ENCODE measurements at places on chromosomes 2 and 18.

DNA sequence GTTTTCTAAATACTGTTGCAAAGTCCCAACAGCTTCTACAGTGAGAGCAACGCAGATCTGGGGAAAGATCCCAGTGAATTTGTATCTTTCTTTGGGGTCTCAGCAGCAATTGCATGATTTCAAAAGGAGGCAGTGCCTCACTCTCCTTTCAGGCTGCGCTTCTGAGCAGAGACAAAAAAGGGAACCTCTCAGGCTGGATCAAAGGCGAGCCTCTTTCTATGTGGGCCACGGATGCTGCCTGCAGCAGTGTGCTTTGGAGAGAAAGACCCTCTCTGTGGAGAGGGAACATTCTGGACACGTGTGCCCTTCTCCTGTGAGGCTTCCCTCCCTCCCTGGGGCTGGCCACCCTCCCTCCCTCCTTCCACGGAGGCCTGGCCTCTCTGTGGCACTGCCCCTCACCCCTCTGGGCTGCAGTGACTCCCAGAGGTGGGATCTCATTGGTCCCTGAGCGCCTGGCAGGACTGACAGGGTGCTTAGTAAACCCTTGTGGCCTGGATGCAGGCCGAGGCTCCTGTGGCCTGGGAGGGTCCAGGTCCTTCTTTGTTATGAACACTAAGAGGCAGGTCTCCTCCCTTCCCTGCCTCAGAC is 21.6 kb upstream of the PDIA6 start:
- DNase-seq = no peak

GRCh38 chr2:163467251-163467630 is 268.6 kb downstream of the FIGN start:
- DNase-seq = peak; percentile 67

DNA sequence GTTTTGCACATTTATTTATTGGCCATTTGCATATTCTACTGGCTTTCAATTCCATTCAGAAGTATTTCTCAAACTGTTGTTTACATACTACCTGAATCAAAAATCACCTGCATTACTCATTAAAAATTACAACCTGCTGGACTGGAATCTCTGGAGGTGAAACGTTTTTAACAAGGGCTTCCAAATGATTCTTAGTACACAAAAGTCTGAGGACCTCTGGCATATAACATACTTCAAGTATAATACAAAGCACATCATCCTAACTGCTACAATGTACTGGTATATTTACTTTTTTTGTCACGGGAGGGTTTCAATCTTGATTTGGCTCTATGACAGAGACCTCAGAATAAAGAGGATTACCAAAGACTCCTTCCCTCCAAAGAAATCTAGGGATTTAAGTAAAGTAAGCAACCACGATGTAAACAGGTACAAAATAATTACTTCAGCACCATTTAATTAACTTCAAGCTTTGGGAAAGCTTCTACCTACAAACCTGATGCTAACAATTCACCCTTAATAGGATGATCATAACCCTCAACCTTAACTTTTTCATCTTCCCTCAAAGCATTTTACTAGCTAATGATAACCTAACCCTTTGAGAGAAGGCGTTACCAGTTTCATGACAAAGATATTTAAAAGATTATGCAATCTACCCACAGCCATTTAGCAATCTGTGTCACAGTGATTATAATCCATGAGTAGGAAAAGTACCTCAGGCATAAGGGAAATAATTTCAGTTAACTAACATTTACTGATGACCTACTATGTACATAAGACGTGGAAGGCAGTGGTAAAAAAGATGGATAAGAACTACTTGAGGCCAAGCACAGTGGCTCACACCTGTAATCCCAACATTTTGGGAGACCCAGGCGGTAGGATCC is 24.7 kb downstream of the ATAD2B start:
- DNase-seq = no peak

DNA sequence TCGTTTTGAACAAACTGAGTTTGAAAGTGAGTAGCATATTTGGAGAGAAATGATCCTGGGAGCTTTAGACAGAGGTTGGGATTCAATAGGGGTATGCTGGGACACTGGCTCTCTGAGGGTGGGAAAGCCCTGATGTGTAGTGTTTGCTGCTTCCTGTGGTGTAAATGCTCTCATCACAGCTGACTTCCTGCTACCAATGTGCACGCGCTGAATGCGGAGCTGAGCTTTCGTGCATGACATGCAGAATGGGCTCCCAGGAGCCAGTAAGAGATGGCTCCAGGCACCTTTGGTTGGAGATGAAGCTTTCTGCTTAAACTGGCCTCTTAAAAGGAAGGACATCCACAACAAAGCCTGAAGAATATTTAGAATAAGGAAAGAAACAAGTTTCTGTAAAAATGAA is 224.1 kb upstream of the CCDC150 start:
- DNase-seq = no peak

DNA sequence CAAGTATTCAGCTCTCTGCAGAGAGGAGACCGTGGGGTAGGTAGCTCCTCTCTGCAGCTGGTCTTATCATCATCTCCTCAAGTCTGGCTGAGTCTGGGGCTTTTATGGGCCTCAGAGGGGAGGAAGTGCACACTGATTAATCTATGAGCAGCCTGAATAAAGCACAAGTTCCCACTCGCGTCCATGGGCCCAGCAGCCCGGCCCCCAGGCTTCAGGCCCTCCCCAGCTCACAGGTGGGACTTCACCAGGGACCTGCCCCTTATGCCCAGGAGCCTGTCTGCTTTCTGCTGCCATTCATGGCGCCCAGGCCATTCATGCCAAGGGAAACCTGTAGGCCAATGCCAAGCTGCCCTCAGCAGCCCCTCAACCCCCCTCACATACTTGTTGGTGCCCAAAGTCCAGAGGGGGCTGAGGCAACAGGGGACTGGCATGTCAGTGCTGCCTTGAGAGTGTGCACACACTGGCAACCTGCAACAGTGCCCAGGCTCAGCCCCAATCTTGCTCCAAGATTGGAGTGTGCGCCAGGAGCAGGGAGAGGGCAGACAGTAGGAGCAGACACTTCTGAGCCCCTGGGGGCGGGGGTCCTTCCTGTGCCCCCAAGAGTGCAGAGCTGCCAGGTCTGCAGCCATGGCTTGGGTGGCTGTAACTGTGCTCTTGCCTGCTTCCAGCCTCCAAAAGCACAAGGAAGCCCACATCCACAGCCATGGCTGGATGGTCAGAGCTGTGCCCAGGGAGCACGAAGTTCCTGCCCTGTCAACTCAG is 375.6 kb upstream of the VWC2L start:
- no peak for DNase-seq

GRCh38 chr2:106944215-106944614 is 58.2 kb upstream of the ST6GAL2 start:
- no peak for DNase-seq

DNA sequence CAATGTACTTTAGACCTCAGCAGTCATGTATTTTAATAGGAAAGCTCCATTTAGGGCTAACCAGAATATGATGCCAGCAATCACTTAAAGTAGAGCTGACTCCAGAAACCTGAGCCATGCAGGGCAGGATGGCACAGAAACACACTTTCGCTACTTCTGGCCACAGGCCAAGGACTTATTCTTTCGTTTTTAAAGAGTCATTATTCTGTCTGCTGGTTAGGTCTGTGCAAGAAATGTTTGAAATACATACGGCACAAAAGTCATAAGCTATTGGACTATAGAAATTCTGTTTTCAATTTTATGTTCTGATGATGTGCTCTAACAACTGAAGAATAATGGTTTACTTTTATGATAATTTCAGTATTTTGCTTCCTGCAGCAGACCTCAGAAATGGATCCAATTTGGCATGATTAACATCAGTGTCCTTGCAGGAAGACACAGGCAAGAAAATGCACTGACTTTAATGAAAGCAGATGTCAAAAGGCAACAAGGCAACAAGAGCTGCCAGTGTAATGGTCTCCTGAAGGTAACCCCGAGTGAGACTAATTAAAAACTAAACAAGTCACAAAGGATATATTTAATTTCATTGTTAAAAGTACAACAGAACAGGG is 114.4 kb upstream of the CHRNA1 start:
- DNase-seq = peak; percentile 45

GRCh38 chr2:160132761-160133160 is 67.3 kb downstream of the ITGB6 start:
- no peak for DNase-seq

- no peak for DNase-seq
These were observed 226.6 kb downstream of the CDH19 start for GRCh38 chr18:66377291-66377690.

- DNase-seq = no peak
These were observed 394.1 kb upstream of the ATP5MC3 start for GRCh38 chr2:175575346-175576258.

DNA sequence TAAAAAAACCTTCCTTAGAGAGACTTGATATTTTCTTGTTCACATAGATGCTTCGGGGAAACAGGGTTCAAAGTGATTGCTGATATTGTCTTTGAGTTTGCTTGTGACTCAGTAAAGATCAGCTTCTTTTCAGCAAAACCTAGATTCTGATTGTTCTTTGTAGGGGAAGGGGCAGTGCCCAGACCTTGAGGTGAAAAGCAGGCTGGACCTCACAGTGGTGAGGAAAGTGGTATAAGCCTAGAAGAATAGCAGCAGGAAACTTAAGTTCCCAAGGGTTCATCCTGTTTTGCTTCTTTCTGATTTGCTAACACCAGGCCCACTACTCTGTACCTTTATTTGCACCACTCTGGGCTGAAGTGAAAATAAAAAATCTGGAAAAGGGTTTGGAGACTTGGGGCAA is 20.9 kb downstream of the UBXN4 start:
- DNase-seq = no peak

GRCh38 chr2:19812166-19812565 is 89.6 kb downstream of the TTC32 start:
- DNase-seq = peak; percentile 2

DNA sequence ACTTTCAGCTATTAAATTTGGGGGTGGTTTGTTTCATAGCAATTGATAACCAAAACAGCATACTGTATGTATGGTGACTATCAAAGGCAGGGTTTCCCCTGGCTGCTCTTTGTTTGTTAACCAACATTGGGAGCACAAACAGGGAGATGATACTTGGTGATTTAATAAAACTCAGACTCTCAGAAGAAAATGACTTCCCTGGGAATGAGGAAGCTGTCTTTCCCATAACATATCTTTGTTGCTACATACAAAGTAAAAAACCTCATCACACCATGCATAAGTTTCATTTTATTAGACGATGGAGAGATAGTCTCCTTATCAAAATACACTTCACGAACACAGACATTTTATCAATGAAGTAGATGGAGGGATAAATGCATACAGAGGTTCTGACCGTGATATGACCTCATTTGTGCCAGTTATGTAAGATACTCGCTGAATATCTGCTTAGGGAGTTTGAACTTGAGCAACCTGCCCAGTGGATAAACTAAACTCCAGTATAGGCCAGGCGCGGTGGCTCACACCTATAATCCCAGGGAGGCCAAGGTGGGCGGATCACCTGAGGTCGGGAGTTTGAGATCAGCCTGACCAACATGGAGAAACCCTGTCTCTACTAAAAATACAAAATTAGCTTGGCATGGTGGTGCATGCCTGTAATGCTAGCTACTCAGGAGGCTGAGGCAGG is 3.8 kb upstream of the NFE2L2 start:
- no peak for DNase-seq

GRCh38 chr18:59848002-59848401 is 51.8 kb upstream of the PMAIP1 start:
- DNase-seq = no peak

DNA sequence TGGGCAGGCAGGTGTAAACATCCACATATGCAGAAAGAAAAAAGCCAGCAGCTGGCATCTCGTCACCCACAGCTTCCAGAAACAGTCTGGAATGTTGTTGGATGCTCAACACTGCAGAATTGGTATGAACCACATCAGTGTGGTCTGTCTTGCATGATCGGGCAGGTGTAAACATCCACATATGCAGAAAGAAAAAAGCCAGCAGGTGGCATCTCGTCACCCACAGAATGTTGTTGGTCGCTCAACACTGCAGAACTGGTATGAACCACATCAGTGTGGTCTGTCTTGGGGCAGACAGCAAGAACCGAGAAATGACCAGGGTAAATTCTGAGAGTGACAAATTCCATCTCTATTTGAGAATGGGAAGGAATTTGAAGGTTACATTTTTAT is 39.6 kb downstream of the DOCK10 start:
- no peak for DNase-seq

- DNase-seq = no peak
These were observed 11.0 kb upstream of the SIX3 start for GRCh38 chr2:44930274-44931197.

GRCh38 chr2:182445391-182445965 is 18.6 kb upstream of the PDE1A start:
- no peak for DNase-seq

GRCh38 chr2:65292461-65293011 is 64.9 kb downstream of the ACTR2 start:
- DNase-seq = no peak

DNA sequence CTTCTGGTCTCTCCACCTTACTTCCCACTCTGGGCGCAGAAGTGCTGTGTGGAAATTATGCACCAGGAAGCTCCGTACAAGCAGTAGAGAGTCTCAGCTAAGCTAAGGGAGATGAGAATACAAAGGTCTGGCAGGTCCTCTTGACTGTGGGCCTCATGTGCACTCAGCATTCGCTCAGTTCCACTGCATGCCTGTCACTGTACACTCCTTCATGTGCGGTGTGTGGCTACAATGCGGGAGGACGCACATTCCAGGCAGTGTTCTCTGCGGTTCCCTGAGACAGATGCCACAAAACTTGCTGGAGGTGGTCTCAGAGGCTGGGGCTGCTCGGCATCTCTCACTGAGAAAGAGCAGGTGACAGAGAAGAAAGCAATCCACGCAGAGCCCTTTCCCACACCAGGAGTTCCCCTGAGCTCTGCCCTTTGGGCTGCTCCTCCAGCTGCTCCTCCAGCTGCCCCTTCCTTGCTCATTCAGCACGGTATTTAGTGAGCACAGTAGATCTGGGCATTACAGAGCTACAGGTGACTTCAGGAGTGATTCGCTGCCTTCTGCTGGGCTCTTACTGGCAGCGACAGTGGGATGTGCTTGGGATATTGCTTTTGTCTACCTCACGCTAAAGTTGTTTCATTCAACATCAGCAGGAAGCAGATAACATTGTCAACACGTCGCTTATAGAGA is 176.6 kb downstream of the SH3RF3 start:
- no peak for DNase-seq

GRCh38 chr2:231542136-231542535 is 11.9 kb upstream of the NMUR1 start:
- no peak for DNase-seq
